ENCODE measurements at places on chromosomes 1 and 21.

- no peak for DNase-seq
These were observed 11.6 kb downstream of the AGPAT3 start for GRCh38 chr21:43876605-43877004.

DNA sequence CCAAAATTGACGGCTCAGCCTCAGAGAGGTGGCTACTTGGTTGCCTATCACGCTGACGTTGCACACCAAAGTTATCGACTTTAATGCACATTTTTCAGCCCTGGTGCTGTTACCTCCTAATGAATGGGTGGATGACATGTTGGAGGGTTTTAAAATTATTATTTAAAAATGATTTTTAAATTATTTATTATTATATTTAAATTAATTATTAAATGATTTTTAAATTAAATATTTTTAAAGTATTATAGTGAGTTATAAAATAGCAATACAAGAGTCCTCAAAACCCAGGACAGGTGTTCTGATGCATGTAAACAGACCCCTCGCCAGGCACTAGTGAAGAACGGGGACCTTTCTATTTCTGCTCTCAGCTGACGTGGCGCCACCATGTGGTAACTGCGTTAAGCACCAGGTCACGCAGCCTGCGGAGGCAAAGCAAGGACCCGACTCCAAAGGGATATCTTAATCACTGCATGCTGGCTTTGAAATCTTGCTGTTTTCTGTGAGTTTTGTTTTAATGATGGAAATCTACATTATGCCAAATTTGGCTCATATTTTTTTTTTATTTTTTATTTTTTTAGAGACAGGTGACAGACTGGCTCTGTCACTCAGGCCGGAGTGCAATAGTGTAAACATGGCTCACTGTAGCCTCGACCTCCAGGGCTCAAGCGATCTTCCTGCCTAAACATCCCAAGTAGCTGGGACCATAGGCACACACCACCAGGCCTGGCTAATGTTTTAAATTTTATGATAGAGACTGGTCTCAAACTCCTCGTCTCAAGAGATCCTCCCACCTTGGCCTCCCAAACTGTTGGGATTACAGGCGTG lies 22.6 kb downstream of the CASP9 start:
- DNase-seq: peak; percentile 49

- no peak for DNase-seq
These were observed 45.9 kb downstream of the SLC19A1 start for GRCh38 chr21:45496151-45496967.

- no peak for DNase-seq
These were observed 12.4 kb upstream of the PAPPA2 start for GRCh38 chr1:176450526-176450925.

DNA sequence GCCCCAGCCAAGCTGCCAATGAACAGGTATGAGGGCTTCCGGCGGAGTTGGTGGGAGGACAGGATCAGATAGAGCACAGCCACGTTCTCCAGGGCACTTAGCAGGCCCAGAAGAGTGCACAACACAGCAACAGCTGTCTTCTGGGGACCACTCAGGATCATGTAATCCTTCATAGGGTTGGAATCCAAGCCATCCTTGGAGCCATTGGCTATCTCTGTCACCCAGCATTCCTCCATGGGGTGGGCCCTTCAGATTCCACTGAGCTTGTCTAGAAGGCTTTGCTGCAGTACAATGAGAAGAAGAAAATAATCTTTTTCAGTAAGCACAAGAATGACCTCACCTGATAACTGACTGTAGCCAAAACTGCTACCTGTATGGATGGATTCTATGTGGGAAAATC lies 7.3 kb upstream of the FUCA1 start:
- DNase-seq: no peak

DNA sequence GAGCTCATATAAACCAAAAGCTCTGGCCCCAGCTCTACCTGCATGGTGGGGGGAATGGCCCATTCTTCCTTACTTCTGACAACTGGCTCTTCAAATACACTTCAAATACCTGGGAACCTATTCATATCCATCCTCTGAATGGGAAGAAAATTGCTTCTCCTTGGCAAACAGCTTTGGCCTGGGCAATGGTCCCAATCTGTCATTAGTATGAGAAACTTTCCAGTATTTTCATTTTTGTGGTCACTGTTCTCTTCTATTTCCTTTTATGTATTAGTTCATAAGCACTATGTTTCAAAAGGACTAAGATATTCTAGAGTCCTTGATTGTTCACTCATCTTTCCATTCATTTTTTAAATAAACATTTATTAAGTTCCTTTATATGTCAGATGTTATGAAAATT lies 5.2 kb upstream of the HSD3B2 start:
- no peak for DNase-seq

- no peak for DNase-seq
These were observed 111.2 kb upstream of the CACHD1 start for GRCh38 chr1:64358692-64359091.

DNA sequence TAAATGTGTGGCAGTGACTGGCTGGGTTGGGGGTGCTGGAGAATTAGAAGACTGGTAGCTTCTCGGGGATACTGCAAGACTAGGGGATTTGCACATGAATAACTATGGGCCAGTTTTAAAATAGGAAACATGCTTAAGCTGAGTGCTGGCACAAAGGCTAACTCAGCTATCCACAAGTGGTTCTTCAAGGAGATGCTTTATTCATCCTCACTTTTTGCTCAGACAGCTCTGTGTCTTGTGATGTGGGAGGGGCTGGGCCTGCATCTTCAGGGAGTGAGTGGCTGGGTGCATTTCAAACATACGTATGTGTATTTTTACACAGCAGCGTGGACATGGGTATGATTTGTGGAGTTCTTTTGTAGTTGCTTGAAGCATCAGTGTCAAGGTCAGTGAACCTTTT lies 2.3 kb downstream of the COQ8A start:
- DNase-seq: no peak

- DNase-seq: no peak
These were observed 733.4 kb upstream of the B3GALT2 start for GRCh38 chr1:193919827-193920226.

DNA sequence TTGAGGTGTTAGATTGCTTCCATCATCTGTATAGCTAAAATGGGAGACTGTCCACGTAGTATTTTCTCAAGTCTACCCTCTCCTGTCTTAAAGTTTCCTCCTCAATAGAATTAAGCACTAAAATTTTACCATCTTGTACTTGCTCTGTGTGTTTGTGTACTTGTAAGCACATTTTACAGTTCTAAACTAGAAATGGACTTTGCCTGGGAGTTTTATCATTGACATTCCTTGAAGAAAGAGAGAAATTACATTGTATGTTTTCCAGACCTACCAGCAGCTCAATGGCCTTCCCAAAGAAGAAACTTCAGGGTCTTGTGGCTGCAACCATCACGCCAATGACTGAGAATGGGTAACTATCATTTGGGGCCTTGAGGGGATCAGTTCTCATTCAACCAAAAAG lies 4.5 kb downstream of the NPL start:
- no peak for DNase-seq

- DNase-seq: no peak
These were observed 16.9 kb upstream of the PARS2 start for GRCh38 chr1:54781023-54781723.

DNA sequence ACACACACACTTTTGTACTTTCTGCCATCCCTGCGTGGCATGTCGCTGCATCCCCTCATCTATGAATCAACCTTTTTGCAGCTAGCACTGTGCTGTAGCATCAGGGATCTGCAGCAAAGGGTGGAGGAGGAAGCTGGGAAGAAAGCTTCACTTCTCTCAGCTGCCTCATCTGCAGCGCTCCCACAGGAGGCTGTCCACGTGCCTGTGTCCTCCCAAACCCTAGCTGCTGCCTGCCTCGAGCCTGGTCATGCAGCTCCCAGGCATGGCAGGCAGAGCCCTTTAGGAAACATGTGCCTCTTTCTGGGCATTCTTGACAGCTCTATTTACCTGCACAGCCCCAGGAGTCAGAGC lies 262.1 kb upstream of the SGIP1 start:
- no peak for DNase-seq

- DNase-seq: no peak
These were observed 450 bp downstream of the SDE2 start for GRCh38 chr1:225998560-225999226.

GRCh38 chr1:9239622-9240401 lies 5.2 kb downstream of the H6PD start:
- DNase-seq: peak; percentile 53

- DNase-seq: no peak
These were observed 6.5 kb upstream of the NMNAT2 start for GRCh38 chr1:183424691-183425090.

DNA sequence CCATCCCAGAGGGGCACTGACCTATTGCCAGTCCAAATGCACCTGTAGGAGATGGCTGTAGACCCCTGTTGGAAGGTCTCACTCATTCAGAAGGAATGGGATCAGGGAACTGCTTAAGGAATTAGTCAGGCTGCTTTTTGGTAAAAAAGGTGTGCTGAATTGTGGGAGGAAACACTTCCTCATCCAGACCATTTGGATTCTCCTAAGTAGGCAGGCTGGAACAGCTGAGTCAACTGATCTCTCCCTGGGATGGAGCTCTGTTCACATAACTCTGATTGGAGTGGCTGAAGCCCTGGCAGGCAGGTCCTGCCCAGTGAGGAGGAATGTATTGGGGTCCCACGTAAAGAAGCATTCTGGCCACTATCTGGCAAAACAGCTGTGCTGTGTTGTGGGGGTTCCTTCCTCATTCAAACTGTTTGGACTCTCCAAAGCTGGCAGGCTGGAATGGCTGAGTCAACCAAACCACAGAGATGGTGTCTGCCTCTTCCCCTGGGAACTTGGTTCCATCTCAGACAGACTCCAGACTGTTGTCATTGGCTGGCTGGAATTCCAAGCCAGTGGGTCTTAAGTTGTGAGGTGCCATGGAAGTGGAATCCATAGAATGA lies 70.7 kb upstream of the PDC start:
- DNase-seq: no peak

DNA sequence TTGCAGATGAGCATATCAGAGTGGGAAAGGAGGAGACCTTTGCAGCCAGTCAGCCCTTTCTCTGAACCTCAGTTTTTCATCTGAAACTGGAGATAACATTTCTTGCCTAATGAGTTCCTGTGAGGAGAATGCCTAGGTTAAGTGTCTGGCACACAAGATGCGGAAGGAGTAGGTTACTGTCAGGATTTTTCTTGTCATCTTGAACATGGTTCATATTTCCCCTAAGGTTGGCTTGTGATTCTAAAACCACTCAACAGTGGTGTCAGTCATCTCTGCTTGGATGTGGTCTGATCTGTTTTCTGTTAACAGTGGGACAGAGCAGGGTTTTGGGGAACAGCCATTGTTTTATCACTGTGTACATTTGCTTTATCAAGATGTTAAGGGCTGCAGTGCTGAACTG lies 70.6 kb downstream of the TGFB2 start:
- DNase-seq: no peak

DNA sequence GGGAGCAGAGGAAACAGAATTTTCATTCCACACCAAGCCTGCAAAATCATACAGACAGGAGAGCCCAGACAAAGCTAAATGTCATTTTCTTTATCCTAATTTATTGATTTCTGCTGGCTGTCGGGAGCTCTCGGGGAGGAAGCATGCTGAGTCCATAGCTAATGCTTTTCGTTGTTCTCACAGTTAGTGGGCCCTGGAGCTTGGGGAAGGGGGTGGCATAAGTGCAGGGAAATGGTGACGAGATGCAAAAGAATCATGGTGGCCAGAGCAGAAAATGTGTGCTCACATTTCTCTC lies 202.4 kb downstream of the TOMM20 start:
- DNase-seq: no peak

DNA sequence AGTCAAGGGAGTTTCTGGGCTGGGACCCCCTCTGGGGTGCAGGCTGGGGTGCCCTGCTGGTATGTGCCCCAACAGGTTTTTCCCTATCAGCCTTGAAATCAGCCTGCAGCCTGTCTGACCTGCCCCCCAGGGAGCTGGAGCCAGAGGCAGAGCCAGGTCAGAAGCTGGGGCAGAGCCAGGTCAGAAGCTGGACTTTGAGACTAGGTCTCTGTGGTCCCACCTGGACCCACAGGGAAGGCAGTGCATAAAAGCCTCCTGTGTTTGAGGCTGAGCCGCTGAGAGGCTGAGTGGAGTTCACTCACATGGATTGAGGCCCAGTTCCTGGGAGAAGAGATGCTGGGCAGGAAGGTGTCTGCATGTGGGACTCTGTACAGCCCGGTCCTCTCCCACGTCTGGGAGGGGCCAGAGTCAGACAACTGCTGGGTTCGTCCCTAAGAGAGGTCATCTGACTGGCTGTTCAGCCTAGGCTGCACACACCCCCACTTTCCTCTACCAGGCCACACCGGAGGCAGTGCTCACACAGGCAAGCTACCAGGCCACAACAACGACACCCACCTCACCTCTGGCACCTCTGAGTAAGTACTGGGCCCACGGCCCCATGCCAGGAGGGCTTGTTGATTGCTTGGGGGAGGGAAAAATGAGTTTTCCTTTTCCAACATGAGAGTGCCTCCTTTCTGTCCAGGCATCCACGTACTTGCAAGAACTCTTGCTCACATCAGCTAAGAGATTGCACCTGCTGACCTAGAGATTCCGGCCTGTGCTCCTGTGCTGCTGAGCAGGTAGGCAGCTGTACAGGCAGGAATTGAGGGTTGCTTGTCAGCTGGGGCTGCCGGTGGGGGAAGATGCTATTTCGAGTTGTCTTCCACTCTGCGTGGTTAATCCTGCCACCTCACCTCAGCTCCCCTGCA lies at the start of gene ANXA9:
Gene ANXA9, plus strand, starts transcription at position 488 of the 908 bp plus-strand sequence. CDS start 814 bp downstream, outside the sequence.
- no peak for DNase-seq

- no peak for DNase-seq
These were observed 140.4 kb upstream of the UBE2U start for GRCh38 chr1:64062941-64063581.

- no peak for DNase-seq
These were observed 12.6 kb downstream of the DAB1 start for GRCh38 chr1:57411262-57411661.

DNA sequence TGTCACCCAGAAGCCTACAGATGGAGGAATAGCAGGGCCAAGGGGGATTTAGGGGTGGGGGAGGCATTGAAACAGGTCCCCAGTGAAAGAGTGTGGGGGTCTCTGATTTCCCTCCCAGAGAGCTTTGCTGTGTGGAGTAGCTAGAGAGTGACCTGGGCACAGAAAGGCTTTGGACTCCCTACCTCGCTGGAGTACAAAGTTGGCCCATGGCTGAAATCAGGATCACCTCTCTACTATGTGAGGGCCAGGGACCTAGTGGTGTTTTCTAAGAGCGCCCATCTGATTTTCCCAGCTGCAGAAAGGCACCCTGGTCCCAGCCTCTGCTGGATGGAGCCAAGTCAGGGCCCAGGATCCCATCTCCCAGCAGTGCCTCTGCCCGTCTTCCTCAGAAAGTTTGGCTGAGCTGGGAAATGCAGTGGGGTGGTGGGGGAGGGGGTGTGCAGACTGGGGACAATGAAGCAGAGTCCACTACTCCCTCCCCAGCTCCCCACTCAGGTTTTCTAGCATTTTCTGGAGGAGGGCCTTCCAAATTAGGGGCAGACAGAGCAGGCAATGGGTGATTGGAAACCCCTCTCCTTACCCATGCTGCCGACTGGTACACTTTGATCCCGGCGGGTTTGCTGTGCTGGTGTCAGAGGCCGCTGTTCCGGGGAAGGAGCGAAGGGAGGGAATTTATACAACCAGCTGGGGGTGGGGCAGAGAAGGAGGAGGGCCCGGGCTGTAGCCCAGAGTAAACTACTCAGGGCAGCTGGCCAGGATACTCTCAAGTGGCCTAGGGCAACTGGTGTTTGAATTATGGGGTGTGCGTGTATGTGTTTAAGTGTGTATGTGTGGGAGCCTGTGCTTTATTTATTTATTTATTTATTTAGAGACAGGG lies at the start of gene SELENBP1:
Gene SELENBP1, minus strand, starts transcription at position 648 of the 877 bp plus-strand sequence. Its CDS starts 64 bp downstream, at position 584.
- DNase-seq: no peak

GRCh38 chr1:45411510-45411899 lies 71.3 kb upstream of the MUTYH start:
- no peak for DNase-seq

Data from CD4-positive, alpha-beta T cell treated with Interleukin-21 for 1 hour (primary cell).